Retinal pigment epithelial cell (primary cell): ENCODE measurements at places on chromosomes 3 and 15.

- no peak for DNase-seq
These were observed 90.6 kb upstream of the TSC22D2 start for GRCh38 chr3:150317469-150317868.

- DNase-seq, result no peak
These were observed 114.0 kb upstream of the C2CD4B start for GRCh38 chr15:62279041-62279440.

GRCh38 chr3:37099469-37099868 lies 74.9 kb downstream of the LRRFIP2 start:
- no peak for DNase-seq

- no peak for DNase-seq
These were observed 62.0 kb upstream of the ATP2C1 start for GRCh38 chr3:130831719-130832400.
